EH (cell line): ENCODE measurements at places on chromosomes 11 and 22.

DNA sequence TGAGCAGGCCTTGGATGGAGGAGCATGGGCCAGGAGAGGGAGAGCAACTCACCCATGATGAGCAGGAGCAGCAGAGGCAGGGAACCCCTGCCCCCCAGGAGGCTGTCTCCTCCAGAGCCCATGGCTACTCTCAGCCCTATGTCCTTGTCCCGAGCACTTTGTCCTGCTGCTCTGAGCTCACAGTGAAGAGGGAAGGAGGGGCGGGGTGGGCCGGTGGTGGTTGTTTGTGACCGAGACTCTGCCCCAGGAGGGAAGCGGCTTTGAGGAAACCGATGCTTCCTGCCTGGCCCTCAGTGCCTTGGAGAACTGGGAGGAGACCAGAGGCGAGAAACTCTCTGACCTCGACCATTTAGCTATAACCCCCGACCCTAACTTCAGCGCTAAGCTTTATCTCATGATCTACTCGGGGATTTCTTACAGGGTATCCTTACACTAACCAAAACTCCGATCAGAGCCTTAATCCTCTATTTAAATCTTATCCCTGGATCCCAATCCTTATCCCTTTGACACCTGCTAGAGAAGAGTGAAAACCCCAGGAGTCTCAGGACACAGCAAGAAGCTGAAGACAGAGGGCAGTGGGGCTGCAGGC is at the start of gene ROBO4:
TSS of gene ROBO4 (minus strand) at position 192 of the 589 bp plus-strand sequence. CDS start at position 122, 70 bp downstream.
- DNase-seq, result no peak

GRCh38 chr11:122367809-122368231 is 251.8 kb upstream of the BLID start:
- peak; percentile 47 for DNase-seq

GRCh38 chr11:76810151-76810853 is 27.1 kb downstream of the TSKU start:
- peak; percentile 51 for DNase-seq

DNA sequence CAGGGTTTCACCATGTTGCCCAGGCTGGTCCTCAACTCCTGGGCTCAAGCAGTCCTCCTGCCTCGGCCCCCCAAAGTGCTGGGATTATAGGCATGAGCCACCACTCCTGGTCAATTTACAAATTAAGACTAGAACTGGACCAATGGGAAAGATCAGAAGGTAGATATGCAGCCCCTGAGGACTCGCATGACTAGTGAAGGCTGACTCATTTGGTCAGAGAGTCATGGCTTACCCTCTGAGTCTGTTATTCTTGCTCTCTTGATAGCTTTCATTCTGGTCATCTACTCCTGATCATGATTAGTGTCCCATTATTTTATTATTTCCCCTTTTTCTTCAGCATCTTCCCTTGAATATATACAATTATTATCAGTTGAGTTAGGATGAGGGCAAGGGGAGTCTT is 2.7 kb upstream of the LDHAL6A start:
- DNase-seq, result peak; percentile 34

DNA sequence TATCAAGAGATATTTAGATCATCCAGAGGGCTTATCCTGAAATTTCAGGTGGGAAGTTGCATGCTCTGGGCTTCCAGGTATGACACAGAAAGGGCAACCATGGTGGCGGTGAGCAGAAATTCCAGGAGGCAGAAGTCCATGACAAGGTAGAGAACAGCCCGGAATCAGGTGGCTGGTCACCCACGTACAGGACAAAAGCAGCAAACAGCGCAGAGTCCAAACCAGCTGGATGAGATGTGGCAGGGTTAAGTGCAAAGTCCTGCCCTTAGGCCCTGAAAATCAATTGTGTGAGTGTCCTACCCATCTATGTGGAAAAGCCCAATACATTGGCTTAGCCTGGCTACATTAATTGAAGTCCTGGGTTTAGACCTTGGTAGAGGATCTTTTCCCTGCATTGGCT is 11.6 kb downstream of the PPFIBP2 start:
- DNase-seq, result no peak

GRCh38 chr11:65906602-65907001 is 6.4 kb upstream of the FOSL1 start:
- peak; percentile 48 for DNase-seq

DNA sequence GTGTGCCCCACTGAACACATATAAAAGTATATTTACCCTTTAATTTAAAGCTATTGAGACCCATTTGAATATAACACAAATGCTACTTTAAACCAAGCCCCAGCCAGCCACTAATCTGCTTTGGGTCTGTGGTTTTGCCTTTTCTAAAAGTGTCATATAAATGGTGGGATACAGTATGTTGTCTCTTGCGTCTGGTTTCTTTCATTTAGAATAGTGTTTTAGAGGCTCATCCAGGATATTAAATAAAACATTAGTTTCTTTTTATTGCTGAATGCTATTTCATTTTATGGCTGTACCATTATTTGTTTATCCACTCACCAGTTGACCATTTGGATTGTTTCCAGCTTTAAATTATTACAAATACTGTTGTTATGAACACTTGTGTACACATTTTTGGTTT is 290.5 kb upstream of the SORL1-AS1 start:
- DNase-seq, result no peak

DNA sequence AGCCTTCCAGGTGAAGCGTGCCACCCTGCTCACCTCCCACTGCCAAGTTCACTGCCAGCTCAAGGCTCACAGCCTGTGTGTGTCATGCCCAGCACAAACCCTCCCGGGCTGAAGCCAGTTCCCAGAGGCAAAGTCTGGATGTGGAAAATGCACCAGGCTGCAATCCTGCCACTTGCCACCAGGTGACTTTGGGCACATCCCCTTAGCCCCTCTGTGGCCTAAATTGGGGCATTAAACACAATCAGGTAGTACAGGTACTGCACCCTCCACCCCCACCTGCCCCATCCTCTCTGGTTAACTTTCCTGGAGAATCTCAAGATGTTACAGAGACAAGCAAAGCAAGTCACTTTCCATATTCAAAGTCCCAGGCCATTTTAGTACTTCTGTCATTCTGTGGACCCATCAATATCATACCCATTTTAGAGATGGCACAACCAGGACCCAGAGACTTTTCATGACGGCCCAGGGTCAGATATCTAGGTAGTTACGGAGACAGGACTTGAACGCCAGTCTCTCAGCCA is 1.8 kb upstream of the RASD2 start:
- peak; percentile 32 for DNase-seq

GRCh38 chr22:27761000-27761399 is 40.6 kb downstream of the MN1 start:
- no peak for DNase-seq

- DNase-seq, result peak; percentile 71
Observed at GRCh38 chr11:10605941-10606381, 37.5 kb upstream of the LYVE1 start.

- DNase-seq, result no peak
Observed at GRCh38 chr11:69968396-69969347, 109.4 kb upstream of the ANO1 start.

- DNase-seq, result peak; percentile 73
Observed at GRCh38 chr11:75639762-75640181, 29.1 kb downstream of the MAP6 start.

GRCh38 chr11:106447631-106448191 is 370.2 kb downstream of the AASDHPPT start:
- no peak for DNase-seq

DNA sequence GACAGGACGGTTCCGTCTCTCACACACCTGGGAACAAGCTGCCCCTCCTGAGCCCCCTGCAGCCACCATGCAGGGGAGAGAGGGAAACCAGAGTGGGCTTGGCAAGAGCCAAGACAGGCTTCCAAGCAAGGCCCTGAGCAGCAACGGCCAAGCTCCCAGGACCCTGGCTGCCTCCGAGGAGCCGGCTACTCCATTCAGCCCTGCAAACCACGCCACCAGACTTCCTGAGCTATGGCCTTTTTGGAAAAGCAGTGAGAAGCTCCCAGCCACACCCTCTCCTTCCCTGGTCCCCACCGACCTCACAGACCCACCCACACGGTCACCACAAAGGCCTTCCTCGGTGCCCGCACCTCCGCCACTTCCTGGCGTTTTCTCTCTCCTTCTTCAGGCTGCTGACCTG is 479.0 kb downstream of the BRD1 start:
- no peak for DNase-seq

- DNase-seq, result no peak
Observed at GRCh38 chr11:65894034-65894591, 3.6 kb downstream of the CCDC85B start.

DNA sequence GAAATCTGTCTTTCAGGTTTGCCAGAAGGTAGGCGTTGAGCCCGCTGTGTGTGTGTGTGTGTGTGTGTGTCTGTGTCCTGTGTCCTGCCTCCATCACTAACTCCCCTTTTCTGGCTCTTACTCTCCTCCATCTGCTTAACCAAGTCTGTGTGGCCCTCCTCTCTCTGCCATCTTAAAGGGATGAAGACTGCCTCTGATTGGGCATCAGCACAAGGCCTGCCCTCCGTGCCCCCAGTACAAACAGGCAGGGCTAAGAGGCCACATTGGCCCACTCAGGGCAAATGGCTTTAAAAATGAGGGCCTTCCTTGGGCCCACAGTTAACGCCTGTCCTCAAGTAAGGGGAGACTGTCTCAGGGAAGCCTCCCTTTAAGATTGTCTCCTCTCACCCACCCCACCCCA is 10.9 kb downstream of the RCOR2 start:
- DNase-seq, result no peak

GRCh38 chr11:29682856-29683255 is 334.0 kb downstream of the KCNA4 start:
- no peak for DNase-seq

- no peak for DNase-seq
Observed at GRCh38 chr22:19657252-19658056, 56.8 kb upstream of the SEPTIN5 start.

- DNase-seq, result no peak
Observed at GRCh38 chr22:41531715-41532477, 12.4 kb downstream of the POLR3H start.

DNA sequence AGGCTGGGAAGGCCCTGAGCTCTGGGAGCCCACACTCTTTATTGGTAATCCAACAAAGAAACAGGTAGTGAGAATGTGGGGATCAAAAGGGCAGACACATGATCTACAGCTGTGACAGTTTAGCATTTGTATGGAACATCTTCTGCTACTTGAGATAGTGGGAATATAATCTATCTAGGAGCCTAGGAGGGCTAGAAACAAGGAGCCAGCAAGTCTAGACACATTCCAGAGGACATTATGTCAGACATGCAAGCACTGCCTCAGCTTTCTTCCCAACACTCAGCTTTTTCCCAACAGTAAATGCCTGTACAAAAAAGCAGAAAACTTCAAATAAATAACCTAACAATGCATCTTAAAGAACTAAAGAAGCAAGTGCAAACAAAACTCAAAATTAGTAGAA is 1150.6 kb upstream of the RAG2 start:
- peak; percentile 58 for DNase-seq

DNA sequence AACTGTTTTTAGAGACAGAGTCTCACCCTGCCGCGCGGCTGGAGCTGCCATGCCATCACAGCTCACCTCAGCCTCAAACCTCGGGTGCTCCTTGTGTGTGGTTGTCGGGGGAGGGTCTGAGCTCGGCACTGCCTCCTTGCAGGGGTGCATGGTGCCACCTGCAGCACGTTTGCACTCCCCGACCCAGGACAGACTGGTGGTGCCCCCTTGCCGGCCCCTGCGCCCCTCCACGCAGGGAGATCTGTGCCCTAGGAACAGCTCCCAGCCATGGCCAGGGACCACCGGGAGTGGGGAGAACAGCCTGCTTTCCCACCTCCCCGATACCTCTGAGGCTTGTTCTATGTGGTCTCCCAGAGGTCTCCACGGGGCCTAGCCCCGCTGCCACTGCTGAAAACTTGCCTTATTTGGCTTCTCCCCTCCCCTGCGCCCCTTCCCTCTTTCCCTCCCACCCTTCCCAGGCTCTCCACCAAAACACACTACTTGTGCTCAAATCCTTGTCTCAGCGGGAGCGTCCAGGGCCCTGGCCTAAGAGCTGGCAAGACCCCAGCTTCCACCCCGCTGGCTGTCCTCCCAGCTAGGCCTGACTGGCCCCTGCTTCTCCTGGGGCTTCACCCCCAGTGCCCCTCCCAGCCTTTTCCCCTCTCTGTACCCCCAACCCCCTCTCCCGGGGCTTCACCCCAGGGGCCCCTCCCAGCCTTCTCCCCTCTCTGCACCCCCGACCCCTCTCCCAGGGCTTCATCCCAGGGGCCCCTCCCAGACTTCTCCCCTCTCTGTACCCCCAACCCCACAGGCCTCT is 13.4 kb upstream of the TPCN2 start:
- no peak for DNase-seq

DNA sequence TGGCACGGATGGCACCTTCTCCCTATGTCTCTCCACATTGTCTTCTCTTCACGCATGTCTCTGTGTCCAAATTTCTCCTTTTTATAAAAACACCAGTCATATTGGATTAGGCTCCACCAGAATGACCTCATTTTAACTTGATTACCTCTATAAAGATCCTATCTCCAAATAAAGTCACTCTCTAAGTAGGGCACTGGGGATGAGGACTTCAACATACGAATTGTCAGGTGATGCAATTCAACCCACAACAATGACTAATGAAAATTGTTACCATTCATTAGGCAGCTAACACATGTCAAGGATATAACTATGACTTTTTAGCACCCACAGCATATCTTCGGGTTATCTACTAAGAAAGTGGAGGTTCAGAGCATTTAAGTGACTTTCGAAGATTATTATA is 55.5 kb upstream of the USP47 start:
- DNase-seq, result peak; percentile 30

DNA sequence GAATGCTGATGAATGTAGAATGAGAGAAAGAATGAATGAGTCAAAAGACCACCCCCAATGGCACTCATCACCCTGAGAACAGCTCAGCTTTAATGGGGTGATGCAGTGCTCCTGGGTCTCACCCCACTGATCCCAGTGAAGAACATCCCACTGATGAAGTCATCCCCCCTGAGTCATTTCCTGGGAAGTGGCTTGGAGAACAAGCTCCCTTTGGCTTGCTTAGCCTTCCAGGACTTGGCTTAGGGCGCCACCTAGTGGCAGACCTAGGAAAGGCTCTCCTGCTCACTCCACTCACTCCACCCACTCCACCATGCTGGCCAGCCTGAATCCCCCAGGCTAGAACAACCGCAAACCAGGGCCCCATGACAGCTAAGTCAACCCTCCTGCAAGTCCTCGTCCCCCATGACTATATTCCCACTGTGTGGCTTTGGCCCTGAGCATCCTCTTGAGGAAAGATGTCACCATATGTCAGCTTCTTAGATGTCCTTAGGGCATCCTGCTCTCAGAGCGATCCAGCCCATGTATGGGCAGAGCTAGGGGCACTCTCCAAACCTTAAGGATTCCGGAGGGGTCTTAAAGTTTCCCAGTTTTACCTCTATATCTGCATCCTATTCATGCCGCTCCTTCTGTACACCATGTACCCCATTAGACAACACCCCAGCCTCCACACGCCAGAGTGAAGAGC is 17.8 kb upstream of the TMPRSS13 start:
- peak; percentile 91 for DNase-seq

DNA sequence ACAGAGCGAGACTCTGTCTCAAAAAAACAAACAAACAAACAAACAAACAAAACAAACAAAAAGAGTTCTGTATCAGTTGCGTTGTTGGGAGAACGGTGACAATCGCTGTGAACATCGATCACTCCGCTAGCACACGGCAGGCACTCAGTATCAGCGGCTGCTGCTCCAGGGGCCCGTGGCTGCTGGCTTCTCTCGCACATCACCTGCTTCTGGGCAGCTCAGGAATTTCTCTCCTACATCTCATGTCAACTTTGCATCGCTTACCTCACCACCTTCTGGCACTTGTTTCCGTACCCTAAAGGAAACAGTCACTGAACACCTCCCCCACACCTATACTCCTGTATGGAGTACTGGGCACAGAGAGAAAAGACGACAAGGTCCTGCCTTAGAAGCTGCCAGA is 70.3 kb upstream of the WNT7B start:
- DNase-seq, result no peak
